ENCODE measurements at places on chromosomes 7 and 10.

DNA sequence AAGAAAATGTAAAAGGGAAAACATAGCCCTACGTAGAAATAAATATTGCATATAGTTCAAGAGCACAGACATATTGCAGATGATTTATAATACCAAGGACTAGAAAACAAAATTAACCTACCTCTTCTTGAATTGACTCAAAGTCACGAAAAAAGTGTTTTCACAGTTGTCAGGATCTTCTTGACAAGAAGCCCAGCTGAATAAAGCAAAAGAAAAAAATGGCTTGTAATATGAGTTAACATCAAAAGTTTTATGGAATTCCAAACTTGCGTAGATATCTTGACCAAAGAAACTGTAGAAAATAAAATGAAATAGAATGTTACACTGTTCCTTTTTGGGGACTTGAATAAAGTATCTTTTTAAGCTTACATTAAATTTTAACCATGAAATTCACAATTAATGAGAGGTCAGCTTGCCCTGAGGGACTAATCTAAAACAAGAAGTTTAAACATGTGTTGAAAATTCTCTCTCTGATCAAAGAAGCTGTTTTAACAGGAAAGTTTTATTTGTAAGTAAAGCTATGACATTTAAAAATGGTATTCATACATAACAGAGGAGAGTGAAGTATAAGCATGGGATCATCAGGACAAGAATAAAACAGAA is 133.1 kb upstream of the SEMA3C start:
- DNase-seq: no peak

- no peak for DNase-seq
Measured at GRCh38 chr7:1534330-1535099, 4.0 kb downstream of the MAFK start.

DNA sequence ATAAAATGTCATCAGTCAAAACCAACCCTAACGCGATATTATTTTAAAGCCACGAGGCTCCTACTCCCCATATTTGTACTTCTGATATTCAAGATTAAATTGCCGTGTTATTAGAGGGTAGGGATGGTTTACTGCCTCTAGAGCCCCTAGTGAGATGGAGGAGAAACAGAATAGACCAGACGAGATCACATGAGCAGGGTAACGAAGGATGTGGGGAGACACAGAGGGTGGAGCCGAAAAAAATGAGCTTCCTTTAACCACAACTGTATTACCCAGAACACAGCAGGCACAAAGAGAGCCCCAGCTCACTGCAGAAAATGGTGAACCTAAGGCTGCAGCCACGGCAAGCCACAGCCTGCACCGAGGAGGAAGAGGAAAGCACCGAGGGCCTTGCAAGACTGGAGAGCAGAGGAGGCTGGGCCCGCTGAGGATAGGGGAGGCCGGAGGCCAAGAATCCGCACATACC is 14.3 kb downstream of the ZC3HAV1 start:
- no peak for DNase-seq

GRCh38 chr7:5758753-5759335 is 22.6 kb downstream of the RNF216 start:
- no peak for DNase-seq

DNA sequence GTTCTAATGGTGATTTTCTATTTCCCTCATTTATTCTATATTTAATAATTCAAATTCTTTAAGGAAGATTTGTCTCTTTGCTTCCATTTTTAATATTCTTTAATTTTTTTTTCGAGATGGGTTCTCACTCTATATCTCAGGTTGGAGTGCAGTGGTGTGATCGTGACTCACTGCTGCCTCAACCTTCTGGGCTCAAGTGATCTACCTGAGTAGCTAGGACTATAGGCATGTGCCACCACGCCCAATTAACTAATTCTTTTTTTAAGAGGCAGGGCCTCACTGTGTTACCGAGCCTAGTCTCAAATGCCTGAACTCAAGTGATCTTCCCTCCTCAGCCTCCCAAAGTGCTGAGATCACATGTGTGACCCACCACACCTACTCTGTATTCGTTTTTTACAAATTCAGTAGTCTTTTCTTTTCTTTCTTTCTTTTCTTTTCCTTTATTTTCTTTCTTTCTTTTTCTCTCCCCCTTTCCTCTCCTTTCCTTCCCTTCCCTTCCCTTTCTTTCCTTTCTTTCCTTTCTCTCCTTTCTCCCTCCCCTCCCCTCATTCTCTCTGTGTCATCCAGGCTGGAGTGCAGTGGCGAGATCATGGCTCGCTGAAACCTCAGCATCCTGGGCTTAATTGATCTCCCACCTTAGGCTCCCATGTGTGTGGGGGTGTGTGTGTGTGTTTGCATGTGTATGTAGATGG is 323.1 kb downstream of the ADK start:
- no peak for DNase-seq

GRCh38 chr10:59580026-59580863 is 129.4 kb downstream of the SLC16A9 start:
- DNase-seq: no peak

- DNase-seq: no peak
Measured at GRCh38 chr7:37342688-37343471, 105.8 kb downstream of the ELMO1 start.

GRCh38 chr7:115019882-115020605 is 98.2 kb downstream of the MDFIC start:
- no peak for DNase-seq

GRCh38 chr7:19121977-19122588 is 4.6 kb upstream of the TWIST1 start:
- peak; percentile 70 for DNase-seq

GRCh38 chr10:76282061-76283025 is 850.9 kb downstream of the LRMDA start:
- DNase-seq: peak; percentile 7

DNA sequence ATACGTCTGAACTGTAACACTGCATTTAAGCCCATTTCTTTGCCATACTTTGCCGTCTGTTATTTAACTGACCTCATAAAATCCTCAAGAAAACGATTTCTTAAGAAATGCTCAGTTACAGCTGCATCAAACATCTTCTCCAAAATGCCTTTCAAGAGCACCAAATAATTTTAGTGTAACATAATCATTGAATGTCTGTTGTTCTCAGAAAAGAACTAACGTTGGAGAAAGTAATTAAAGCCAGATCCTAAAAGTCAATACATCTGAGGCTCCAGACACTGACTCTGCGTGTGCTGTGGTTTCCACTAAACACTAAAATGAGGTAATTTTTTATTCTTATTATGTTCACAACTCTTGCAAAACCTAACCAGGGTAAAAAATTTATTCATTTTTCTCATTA is 63.7 kb upstream of the LRRC17 start:
- DNase-seq: no peak

DNA sequence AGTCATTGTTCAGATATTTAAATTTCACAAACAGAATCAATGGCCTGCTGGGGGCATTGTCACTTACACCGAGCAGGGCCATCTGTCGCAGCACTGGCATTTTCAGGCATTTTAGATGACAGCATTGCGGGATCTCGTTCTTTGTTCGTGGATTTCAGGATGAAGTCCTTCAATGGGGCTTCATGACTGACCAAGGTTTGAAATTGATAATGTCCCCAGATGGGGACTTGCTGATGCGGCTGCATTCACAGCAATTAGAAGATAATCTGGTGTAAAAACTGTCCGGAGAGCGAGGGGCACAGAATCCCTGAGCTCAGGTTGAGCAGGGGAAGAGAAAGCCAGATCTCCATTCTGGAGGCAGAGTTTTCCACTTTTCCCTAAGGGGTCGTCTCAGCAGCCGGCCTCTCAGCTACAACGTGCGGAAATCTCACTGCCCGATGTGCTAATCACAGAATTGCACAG is 1.9 kb upstream of the C7orf33 start:
- no peak for DNase-seq

GRCh38 chr10:44935201-44935965 is 24.2 kb upstream of the RASSF4 start:
- no peak for DNase-seq

- DNase-seq: no peak
Measured at GRCh38 chr10:131700032-131700431, 200.8 kb upstream of the PPP2R2D start.

GRCh38 chr10:100157156-100157555 is 28.7 kb downstream of the ERLIN1 start:
- no peak for DNase-seq

- DNase-seq: no peak
Measured at GRCh38 chr7:105748701-105749100, 127.7 kb downstream of the ATXN7L1 start.

GRCh38 chr10:71391701-71392100 is 5.0 kb upstream of the CDH23 start:
- no peak for DNase-seq

DNA sequence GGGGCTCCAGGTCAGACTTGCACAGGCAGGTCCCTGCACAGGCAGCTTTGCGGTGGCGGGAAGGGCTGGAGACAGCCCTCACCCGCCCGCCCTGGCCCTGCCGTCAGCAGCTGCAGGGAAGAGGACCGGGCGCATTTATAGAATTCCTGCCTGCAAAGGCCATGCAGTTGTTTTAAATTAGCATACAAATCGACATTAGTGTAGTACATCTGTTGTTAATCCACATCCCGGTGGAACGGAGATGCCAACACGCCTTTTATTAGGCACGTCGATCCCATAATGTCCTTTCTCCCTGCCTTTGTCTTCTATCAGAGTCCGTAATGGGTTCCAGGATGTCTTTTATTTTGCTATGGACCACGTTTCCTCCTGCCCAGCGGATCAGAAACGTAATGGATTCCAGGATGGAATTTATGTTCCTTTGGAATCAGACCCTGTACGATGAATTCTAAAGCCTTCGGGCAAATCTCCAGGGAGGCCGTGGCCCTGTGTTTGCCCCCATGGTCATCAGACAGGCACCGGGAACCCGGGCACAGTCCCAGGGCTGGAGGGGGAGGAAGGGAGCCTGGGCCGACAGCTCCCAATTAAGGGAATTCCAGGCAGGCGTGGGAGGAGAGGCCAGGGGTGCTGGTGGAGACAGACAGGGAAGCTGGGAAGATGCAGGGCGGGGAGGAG is 123.9 kb downstream of the COL26A1 start:
- DNase-seq: peak; percentile 84

GRCh38 chr7:2866601-2867000 is 22.5 kb upstream of the GNA12 start:
- no peak for DNase-seq

DNA sequence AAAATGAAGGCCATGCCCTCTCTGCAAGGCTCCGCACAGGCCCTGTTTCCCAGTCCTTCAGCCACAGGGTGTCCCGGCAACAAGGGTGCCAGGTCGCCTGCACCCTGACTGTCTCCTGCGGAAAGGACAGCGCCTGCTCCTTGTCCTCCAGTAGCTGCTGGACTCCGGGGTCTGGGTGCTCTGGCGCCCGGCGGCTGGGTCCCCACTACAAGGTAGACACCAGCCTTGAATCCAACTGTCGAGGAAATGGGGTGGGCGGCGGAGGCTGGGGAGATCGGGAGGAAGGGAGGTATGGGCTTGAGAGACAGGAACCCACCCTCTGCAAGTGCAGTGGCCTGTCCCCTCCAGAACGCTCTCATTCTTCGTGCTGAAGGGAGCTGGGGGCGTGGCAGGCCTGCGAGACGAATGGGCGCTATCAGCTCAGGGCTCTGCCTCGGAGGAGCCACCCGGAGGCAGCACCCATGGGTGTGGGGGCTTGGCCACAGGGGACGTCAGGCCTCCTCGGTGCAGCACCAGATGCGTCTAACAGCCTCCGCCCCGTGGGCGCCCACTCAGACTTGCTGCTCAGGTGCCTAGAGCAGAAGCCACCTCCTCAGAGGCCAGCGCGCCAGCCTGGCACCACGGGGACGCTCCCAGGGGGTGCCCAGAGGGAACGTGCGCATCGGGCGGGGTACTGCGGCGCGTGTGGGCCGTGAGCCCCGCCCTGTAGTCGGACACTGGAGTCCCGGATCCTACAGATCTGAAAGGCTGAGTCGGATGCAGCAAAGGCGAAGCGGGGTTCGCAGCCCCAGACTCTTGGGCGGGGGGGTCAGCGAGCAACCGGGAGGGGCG is 15.6 kb downstream of the ADAM8 start:
- DNase-seq: peak; percentile 63

DNA sequence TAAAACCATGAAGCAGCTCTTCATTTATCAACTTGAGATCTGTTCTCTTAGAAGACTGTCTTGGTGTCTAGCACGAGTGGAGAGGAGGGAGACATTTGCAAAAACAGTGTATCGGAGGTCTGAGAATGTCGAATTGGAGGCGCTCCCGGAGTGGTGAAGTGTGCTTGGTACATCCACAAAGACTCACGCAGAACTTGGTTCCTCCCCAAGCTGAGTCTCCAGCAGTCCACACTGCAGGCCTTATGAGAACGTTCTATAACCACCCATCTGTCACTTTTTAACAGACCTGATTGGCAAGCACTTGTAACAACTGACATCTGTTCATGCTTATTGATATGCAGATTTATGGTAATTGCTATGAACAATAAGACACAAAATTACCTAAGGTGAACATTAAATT is 261.6 kb downstream of the CELF2 start:
- DNase-seq: no peak

DNA sequence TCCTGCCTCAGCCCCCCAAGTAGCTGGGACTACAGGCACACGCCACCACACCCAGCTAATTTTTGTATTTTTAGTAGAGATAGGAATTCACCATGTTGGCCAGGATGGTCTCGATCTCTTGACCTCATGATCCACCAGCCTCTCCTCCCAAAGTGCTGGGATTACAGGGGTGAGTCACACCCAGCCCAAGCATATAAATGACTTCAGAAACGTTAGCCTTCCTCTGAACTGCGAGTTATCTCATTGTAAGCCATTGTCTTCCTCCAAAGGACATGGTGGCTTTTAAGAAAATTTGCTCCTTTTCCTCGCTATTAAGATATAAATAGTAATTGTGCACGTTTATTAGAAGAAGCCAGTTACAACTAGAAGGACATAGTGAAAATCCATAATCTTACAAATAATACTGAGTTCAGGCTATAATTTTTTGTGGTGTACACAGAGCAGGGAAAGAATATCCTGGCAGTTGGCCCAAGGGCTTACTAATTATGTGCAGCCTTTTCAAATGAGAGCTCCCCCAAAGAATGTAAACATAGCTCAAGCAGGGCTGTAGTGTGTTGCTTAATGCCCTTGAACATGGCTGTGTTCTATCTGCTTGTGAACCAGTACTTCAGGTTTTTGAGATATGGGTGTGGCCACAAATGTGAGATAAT is 495.8 kb downstream of the PARD3 start:
- peak; percentile 49 for DNase-seq

GRCh38 chr10:927131-927530 is 4.4 kb downstream of the LARP4B start:
- DNase-seq: no peak

- DNase-seq: no peak
Measured at GRCh38 chr10:77244746-77245145, 392.9 kb downstream of the KCNMA1 start.

GRCh38 chr10:93435621-93436397 is 46.3 kb downstream of the MYOF start:
- DNase-seq: peak; percentile 96

GRCh38 chr10:63935705-63936104 is 414.5 kb downstream of the REEP3 start:
- DNase-seq: no peak

DNA sequence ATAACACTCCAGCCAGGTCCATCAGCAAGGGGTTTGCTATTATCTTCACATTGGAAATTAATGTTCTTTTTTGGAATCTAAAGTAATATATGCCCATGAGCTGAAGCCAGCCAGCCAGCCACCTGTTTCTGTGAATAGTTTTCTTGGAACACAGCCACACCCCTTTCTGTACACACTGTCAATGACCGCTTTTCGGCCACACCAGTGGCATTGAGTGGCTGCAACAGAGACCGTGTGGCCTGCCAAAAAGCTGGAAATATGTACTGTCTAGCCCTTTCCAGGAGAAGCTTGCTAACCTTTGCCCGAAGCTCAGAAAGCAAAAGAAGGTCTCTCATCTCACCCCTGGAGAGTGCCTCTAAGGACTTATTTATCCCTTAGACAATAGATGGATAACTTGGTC is 98.5 kb upstream of the NPS start:
- no peak for DNase-seq

- DNase-seq: no peak
Measured at GRCh38 chr7:35336444-35336843, 82.5 kb upstream of the TBX20 start.
